Stimulated activated CD4-positive, alpha-beta T cell treated with anti-CD3 and anti-CD28 coated beads, Interleukin-1b, Interleukin-23, amount 100 ng/mL, for 24 hours (primary cell): ENCODE measurements at places on chromosomes 2 and 18.

- DNase-seq: no peak
Observed at GRCh38 chr2:10931710-10932255, 20.0 kb downstream of the KCNF1 start.

DNA sequence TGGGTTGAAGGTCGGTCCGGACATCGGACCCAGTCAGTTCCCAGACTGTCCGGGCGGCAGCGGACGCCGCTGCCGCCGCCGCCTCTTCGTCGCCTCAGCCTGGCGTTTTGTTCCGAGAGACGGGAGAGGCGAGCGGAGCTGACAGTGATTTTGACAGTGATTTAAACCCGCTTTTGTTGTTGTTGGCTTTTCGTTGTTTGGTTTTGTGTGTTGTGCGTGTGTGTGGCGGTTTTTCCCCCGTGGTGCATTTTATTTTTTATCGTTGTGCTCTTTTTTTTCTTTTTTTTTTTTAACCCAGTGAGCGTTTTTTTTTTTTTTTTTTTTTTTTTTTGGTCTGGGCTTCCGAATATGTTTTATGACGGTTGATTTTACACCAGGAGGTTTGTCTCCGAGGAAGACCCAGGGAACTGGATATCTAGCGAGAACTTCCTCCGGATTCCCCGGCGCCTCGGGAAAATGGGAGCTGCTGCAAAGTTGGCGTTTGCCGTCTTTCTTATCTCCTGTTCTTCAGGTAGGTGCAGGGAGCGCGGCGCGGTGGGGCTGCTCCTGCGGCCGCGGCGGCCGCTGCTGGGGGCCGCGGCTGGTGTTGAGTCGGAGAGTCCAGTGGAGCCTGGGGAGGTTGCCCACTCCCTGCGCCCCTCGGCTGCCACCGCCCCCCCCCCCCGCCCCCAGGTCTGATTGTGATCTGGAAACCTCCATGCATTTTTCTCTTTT, at the start of gene ACVR2A:
Gene ACVR2A (plus strand): TSS at position 333 of the 714 bp plus-strand sequence. CDS start 124 bp downstream, at position 457.
- peak; percentile 4 for DNase-seq

DNA sequence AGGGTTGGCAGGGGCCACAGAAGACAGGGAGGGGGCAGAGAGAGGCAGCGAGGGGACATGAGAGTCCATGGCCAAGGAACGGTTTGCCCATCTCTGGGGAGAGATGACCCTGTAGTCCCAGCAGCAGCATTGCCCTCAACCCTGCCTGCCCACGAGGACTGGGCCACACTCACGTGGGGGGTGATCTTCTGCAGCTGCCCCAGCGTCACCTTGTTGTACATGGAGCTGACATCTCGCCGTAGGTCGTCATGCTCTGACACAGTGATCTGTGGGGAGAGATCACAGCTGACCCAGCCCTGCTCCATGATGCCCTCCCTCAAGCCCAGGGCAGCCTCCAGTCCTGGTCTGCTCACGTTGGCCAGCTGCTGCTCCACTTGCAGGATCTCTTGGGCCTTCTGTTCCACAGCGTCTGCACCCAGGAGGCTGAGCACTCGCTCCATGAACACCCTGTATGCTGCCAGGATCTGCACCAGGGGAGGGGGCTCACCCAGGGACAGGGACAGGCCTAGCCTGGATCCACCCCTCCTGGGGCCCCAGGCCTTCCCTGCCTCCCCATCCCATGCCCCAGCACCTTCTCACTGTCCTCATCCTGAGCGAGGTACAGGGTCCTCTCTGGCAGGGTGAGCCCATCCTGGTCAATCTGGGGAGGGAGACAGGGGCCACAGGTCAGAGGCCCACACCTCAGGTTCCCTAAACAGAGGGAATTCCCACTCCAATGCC, 2.8 kb downstream of the ECEL1 start:
- no peak for DNase-seq

GRCh38 chr18:60466677-60467076, 94.1 kb upstream of the MC4R start:
- DNase-seq: no peak

GRCh38 chr2:5592916-5593315, 99.3 kb upstream of the SOX11 start:
- DNase-seq: no peak
